ENCODE measurements at places on chromosomes 3 and 15. TPM values are rescaled to one million over a fixed set of nuclear protein-coding genes. Genes with fewer than 3 reads are reported as not detected.
A peak's percentile ranks its signal among the peaks of the same experiment; 100 is the strongest.

DNA sequence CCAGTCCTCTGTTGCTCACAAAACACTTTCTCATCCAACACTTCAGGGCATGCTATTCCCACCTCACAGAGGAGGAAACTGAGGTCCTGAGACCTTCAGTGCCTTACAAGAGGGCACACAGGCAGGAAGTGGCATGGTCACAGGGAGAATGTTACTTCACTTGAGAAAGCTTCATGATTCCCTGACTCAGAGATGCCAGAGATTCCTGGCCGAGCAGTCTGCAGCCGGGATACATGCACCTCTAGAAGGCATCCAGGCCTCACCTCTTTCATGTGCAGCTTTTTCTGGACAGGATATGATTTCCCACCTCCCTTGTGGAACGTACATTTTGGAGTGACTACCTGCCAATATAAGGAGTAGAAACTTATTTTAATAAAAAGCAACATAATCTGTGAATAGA, 2.8 kb upstream of the SST start:
- DNase-seq, result no peak
- H3K27ac ChIP-seq, result no peak overlapping the region
- H3K36me3 ChIP-seq, result no peaks in the 10 kb centered on the region

- H3K4me3 ChIP-seq, result no peak overlapping the region
- no peak for DNase-seq
- no peak overlapping the region for H3K27ac ChIP-seq
- H3K27me3 ChIP-seq, result no peaks in the 10 kb centered on the region
- H3K4me1 ChIP-seq, result peaks cover 14% of the 10 kb centered on the region
Measured at GRCh38 chr3:114716916-114717315, 423.1 kb downstream of the TIGIT start.

GRCh38 chr3:40292637-40293349, 16.7 kb upstream of the EIF1B start:
- H3K27ac ChIP-seq, result no peak overlapping the region
- H3K36me3 ChIP-seq, result no peaks in the 10 kb centered on the region
- no peak overlapping the region for H3K4me3 ChIP-seq
- DNase-seq, result no peak
- H3K4me1 ChIP-seq, result no peaks in the 10 kb centered on the region

DNA sequence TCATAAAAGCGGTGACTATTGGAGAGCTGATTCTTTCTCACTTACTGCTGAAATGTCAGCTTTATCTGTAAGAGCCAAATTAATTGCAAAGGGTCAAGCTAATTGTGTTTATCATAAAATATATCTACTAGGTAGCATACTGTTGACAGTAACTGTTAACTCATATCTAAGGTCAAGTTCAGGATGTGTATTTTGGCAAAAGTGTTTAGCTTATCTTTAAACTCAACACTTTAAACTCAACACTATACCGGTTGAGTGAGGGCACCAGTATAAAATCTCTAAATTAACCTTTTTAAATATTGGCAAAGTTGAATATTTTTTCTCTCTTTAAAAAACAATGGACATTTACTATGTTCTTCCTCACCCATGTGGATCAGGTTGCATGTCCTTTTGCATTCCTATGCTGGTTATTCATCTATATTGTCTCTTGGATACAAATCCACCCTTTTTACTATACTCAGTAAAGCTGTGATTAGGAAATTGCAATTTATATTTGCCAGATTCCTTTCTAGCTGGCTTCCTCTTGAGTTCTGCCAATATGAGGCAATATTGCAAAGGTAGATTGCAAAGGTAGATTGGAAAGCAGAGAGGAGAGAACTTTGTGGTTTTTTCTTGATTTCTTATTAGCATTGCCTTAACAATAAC, 344.6 kb upstream of the DCBLD2 start:
- peak overlapping the region; percentile 70 for H3K27ac ChIP-seq
- H3K4me1 ChIP-seq, result peaks cover 40% of the 10 kb centered on the region
- DNase-seq, result no peak
- H3K4me3 ChIP-seq, result no peak overlapping the region

- no peaks in the 10 kb centered on the region for H3K36me3 ChIP-seq
- no peaks in the 10 kb centered on the region for H3K4me1 ChIP-seq
- no peak overlapping the region for H3K4me3 ChIP-seq
- DNase-seq, result no peak
- no peak overlapping the region for H3K27ac ChIP-seq
Measured at GRCh38 chr15:73887481-73887880, 14.1 kb downstream of the TBC1D21 start.

GRCh38 chr15:22806156-22806555, 19.7 kb downstream of the NIPA1 start:
- no peak overlapping the region for H3K4me3 ChIP-seq
- no peaks in the 10 kb centered on the region for H3K4me1 ChIP-seq
- no peaks in the 10 kb centered on the region for H3K27me3 ChIP-seq
- no peak overlapping the region for H3K27ac ChIP-seq
- H3K36me3 ChIP-seq, result no peaks in the 10 kb centered on the region
- DNase-seq, result no peak

GRCh38 chr15:58585693-58586443, 154.1 kb downstream of the LIPC start:
- H3K27me3 ChIP-seq, result no peaks in the 10 kb centered on the region
- H3K36me3 ChIP-seq, result no peaks in the 10 kb centered on the region
- no peak overlapping the region for H3K4me3 ChIP-seq
- no peak for DNase-seq
- H3K27ac ChIP-seq, result no peak overlapping the region

- peaks cover 16% of the 10 kb centered on the region for H3K4me1 ChIP-seq
- H3K27ac ChIP-seq, result no peak overlapping the region
- no peak overlapping the region for H3K4me3 ChIP-seq
- H3K36me3 ChIP-seq, result no peaks in the 10 kb centered on the region
- no peak for DNase-seq
Measured at GRCh38 chr3:71530903-71531530, 52.5 kb downstream of the FOXP1 start.

- no peaks in the 10 kb centered on the region for H3K4me1 ChIP-seq
- no peaks in the 10 kb centered on the region for H3K27me3 ChIP-seq
- H3K36me3 ChIP-seq, result peaks cover 10% of the 10 kb centered on the region
- no peak overlapping the region for H3K4me3 ChIP-seq
- no peak overlapping the region for H3K27ac ChIP-seq
Measured at GRCh38 chr3:126022741-126023359, 53.9 kb downstream of the ROPN1B start.

- no peak for DNase-seq
- H3K27ac ChIP-seq, result no peak overlapping the region
Measured at GRCh38 chr3:173025941-173026340, 115.1 kb downstream of the SPATA16 start.

DNA sequence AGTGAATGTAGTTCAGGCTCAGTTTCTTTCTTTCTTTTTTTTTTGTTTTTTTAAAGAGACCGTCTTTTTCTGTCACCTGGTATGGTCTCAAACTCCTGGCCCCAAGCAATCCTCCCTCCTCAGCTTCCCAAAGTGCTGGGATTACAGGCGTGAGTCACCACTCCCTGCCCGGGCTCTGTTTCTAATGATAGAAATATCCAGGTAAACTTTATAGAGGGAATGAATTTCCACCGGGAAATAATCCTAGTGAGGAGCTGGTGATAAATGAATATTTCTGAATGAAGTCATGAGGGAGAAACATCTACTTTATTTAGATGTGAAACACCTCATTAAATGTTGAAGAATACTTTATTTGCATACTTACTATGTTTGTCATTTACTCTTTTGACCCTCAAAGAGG, 7.2 kb downstream of the RNF13 start:
- no peak for DNase-seq
- no peaks in the 10 kb centered on the region for H3K36me3 ChIP-seq
- no peak overlapping the region for H3K4me3 ChIP-seq
- H3K4me1 ChIP-seq, result peaks cover 8% of the 10 kb centered on the region

- no peaks in the 10 kb centered on the region for H3K36me3 ChIP-seq
- no peak overlapping the region for H3K4me3 ChIP-seq
- DNase-seq, result no peak
Measured at GRCh38 chr3:191961529-191961928, 500.6 kb downstream of the PYDC2 start.

- H3K4me3 ChIP-seq, result no peak overlapping the region
- peaks cover 12% of the 10 kb centered on the region for H3K36me3 ChIP-seq
- DNase-seq, result no peak
- no peaks in the 10 kb centered on the region for H3K4me1 ChIP-seq
- H3K27ac ChIP-seq, result no peak overlapping the region
Measured at GRCh38 chr3:46678280-46678679, 15.2 kb downstream of the ALS2CL start.

GRCh38 chr3:43231276-43232000, 54.9 kb upstream of the SNRK start:
- H3K36me3 ChIP-seq, result no peaks in the 10 kb centered on the region
- no peak overlapping the region for H3K4me3 ChIP-seq
- H3K27me3 ChIP-seq, result no peaks in the 10 kb centered on the region
- no peaks in the 10 kb centered on the region for H3K4me1 ChIP-seq
- no peak overlapping the region for H3K27ac ChIP-seq

- no peaks in the 10 kb centered on the region for H3K4me1 ChIP-seq
- DNase-seq, result no peak
- H3K27ac ChIP-seq, result no peak overlapping the region
- no peaks in the 10 kb centered on the region for H3K27me3 ChIP-seq
Measured at GRCh38 chr3:131223373-131224289, 157.9 kb upstream of the NUDT16 start.

Gene ISG20
- 32.1 TPM for total RNA-seq

Gene CACNA2D2
- total RNA-seq, result 4.2 TPM

Gene FEZF2
- not detected for total RNA-seq

Gene MEIS2
- total RNA-seq, result 46.4 TPM

Gene AGBL1
- total RNA-seq, result not detected

Measured in thoracic aorta (tissue), 2 donors.